CD4-positive, alpha-beta T cell treated with Interleukin-21 for 1 hour (primary cell): ENCODE measurements at places on chromosomes 7 and 10.

- DNase-seq: no peak
These were observed 21.7 kb downstream of the LARP4B start for GRCh38 chr10:909831-910230.

DNA sequence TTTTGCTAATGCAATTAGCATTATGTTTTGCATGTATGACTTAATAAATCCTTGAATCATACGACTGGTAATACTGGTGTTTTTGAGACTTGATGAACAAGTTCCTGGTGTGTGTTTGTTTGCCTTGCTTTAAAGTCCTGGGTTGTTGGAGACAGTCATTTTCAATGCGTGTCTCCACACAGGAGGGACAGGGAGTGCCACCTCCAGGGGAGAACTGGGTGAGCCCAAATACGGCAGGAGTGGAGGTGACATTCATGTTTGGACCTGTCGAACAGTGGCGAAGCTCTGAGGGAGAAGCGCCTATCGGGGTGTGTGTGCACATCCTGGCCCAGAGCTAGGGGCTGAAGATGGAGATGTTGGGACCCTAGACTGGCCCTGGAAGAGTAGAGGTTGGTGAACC is 43.8 kb downstream of the DAGLB start:
- no peak for DNase-seq

DNA sequence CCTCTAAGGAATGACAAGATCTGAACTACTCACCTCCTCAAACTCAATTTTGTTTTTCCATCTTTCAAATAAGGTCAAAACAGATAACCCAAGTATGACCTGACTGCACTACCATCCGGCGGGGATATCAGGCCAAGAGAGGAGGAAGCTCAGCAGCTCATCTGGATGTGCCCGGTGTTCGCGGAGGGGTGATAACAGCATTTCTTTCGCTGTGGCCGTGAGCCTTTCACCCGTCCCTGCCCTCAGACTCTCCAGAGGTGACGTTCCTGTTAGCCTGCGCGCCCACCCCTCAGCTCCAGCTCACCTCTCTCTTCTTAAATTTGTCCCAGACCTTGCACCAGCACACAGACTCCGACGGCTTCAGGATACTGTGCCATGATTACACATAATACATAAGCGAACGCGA is 526 bp downstream of the ZNF248 start:
- no peak for DNase-seq

GRCh38 chr10:125550362-125550761 is 132.6 kb downstream of the TEX36 start:
- no peak for DNase-seq

DNA sequence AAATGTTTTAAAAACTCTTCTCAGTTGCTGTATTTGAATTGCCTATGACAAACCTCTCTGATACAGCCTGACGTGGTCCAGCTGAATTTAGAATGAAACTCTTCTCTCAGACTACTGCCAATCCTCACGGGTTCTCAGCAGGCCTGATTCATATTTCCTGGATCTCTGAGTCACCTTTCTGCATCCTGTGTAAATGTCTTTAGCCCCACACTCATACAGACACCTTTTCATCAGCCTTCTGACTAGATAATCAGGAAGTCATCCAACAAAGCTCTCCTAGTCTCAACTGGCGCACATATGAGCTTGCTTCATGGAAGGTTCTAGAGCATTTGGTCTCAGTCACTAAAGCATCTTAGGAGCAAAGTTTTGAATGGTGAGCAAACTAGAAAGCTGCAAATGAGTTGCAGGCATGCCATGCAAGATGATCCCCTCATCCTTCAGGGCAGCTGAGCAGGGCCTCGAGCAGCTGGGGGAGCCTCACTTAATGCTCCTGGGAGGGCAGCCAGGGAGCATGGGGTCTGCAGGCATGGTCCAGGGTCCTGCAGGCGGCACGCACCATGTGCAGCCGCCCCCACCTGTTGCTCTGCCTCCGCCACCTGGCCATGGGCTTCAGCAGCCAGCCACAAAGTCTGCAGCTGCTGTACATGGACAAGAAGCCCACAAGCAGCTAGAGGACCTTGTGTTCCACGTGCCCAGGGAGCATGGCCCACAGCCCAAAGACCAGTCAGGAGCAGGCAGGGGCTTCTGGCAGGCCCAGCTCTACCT is 182.8 kb downstream of the ARHGAP12 start:
- DNase-seq: peak; percentile 8

GRCh38 chr7:129262324-129262723 is 37.5 kb downstream of the AHCYL2 start:
- DNase-seq: peak; percentile 15

DNA sequence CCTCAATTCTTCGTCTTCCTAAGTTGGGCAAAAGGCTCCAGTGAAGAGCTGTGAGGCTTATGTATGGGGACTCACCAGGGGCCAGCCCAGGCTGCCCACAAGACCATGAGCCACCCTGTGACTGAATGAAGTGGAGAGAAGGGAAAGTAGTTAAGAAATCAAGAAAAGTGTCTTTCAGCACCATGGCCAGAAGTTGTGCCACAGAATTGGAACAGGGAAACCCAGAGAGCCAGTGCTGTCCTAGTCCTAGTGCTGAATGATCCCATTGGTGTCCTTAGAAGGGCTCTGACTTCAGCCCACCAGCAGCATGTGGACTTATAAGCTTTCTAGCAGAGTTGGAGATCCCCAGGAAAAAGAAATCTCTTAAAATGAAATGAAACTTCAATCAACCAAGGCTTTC is 37.0 kb upstream of the CCSER2 start:
- DNase-seq: no peak

DNA sequence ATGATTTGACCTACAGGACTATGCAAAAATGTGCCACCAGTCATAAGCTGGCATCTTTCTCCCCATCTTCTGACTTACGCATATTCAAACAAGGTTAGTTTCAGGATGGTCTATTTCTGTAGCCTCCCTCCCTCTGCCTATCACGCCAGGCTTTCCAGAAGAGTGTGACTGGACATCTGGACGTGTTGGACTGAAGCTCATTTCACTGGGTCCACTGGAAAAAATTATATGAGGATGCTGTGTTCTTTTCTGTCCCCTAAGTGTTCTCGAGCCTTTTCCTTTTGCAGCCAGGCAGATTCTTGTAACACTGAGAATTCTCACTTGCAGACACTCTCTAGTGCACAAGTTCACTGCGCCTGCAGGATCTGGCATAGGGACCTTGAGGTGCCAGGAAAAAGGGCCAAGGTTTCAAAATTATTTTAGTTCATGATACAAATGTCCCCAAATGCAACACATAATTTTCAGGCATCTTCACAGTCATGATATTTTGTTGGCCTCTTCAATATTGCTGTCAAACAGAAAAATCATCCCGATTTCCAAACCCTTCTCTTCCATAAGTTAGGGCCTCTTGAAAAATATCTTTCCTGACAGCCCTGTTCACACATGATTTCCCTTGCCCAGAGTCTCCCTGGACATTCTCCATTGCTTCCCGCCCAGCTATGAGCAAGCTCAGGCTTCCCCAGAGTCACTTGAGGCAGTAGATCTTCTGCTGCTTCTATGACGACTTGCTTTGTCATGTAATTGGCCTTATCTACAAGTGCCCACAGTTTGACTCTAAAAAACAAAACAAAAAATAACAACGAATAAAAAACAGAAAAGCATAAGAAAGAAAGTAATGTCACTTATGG is 170.4 kb downstream of the BMPER start:
- DNase-seq: no peak
